Stimulated activated CD8-positive, alpha-beta memory T cell treated with anti-CD3 and anti-CD28 coated beads, Interleukin-7, amount 100 ng/mL, for 24 hours (primary cell): ENCODE measurements at places on chromosomes 1 and 21.
A peak's percentile ranks its signal among the peaks of the same experiment; 100 is the strongest.

DNA sequence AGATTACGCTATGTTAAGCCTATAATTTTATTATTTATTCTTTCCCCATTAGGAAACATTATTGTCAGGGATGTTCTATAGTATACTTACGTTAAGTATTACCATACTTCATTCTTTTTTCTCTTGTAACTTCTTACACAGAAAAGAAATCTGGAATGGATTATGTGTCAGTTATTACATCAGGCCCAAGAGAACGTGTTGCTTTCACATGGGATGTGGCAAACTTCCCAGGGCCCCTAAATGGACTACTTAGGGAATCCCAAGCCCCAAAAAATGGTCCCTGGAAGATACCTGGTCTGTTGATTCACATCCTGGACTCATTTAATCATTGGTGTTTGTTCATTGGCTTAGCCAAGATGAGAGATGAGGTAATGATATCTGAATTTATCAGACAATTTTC, 249.8 kb downstream of the NRIP1 start:
- DNase-seq, result no peak

DNA sequence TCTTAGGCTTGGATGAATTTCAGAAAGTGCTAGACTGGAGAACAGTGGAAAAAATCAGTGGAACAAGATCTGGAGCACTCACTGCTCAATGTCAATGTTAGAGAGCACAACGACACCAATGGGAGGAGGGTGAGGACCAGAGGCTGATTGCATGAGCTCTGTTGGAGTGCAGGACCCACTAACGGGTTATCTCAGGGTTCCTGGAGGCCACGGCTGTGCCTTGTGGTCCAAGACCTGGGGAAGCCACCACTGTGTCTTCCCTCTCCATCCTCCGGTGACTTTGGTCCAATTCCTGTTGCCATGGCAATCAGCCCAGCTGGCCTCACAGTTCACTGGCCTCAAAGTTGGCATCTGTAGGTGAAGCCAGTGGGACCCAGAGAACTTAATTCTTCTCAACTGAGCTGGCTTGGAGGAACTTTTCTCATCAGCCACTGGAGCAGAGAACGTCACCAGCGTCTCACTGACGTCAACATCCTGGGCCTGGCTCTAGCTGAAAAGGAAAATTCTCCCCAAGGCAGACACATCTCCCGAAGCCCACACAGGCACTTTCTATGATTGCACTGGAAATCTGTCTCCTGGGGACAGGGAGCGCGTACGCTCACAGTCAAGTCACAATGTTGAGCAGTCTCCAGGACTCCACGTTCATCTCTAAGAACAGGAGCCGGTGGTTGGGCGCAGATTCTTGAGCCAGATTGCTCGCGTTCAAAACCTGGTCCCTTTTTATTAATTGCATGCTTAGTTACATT, 21.9 kb upstream of the GPR157 start:
- no peak for DNase-seq

GRCh38 chr1:192801451-192801850, 7.4 kb upstream of the RGS2 start:
- no peak for DNase-seq

GRCh38 chr1:210815641-210816550, 318.1 kb downstream of the KCNH1 start:
- no peak for DNase-seq

GRCh38 chr1:145980457-145980994, 15.9 kb downstream of the TXNIP start:
- DNase-seq, result no peak

GRCh38 chr1:211616231-211616964, 37.4 kb upstream of the SLC30A1 start:
- no peak for DNase-seq

- no peak for DNase-seq
Measured at GRCh38 chr1:236524895-236525184, 1.1 kb downstream of the LGALS8 start.

DNA sequence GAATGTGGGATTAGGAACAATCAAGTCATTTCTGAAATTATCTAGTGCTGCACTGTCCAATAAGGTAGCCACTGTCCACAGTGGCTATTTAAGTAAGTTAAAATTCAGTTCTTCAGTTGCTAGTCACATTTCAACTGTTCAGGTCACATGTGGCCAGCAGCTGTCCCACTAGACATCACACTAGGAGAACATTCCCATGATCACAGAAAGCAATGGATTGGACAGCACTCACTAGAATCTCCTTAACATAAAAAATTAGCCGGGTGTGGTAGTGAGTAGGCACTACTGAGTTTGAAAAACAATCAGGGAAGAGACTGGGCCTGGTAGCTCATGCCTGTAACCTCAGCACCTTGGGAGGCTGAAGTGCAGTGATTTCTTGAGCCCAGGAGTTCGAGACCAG, 33.6 kb downstream of the NUP133 start:
- DNase-seq, result no peak

- DNase-seq, result no peak
Measured at GRCh38 chr1:59737638-59738037, 77.1 kb upstream of the HOOK1 start.

- DNase-seq, result no peak
Measured at GRCh38 chr1:43531107-43531905, 623 bp downstream of the PTPRF start.

DNA sequence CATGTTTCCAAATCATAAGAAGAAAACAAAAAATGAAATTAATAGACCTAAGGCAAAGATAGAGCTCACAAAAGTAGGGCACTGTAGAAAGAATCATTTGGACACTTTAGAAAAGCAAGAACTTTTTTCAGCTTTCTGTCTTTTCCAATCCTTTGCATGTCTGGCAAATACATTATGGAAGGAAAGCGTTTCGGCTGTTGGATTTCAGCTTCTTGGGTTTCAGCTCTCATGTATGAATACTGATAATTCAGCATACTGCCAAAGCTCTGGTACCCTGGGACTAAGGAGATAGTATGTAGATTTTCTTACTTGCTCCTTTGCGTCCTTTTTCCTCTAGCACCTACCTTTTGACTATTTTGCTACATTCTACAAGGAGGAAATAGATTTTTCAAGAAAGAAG, 375.9 kb downstream of the BRINP3 start:
- DNase-seq, result no peak

DNA sequence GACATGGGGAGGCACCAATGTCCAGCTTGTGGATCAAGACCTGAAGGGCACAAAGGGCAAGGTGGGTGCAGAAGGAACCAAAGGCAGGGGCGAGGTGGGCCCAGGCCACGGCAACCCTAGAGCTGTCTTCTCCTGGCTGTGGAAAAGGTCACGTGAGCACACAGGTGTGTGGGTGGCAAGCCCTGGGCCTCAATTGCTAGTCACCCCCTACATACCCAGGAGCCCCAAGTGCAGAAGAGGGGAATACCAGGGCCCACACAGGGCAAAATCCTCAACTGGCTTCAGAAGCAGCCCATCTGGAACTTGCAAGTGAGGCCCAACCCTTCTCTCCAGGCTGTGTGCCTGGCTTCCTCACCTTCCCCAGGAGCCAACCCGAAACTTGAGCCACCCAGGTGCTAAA, 25.6 kb downstream of the ZBTB17 start:
- peak; percentile 18 for DNase-seq

GRCh38 chr1:65512383-65512782, 91.9 kb downstream of the LEPR start:
- no peak for DNase-seq

- DNase-seq, result no peak
Measured at GRCh38 chr1:11792106-11792505, 13.7 kb downstream of the MTHFR start.

DNA sequence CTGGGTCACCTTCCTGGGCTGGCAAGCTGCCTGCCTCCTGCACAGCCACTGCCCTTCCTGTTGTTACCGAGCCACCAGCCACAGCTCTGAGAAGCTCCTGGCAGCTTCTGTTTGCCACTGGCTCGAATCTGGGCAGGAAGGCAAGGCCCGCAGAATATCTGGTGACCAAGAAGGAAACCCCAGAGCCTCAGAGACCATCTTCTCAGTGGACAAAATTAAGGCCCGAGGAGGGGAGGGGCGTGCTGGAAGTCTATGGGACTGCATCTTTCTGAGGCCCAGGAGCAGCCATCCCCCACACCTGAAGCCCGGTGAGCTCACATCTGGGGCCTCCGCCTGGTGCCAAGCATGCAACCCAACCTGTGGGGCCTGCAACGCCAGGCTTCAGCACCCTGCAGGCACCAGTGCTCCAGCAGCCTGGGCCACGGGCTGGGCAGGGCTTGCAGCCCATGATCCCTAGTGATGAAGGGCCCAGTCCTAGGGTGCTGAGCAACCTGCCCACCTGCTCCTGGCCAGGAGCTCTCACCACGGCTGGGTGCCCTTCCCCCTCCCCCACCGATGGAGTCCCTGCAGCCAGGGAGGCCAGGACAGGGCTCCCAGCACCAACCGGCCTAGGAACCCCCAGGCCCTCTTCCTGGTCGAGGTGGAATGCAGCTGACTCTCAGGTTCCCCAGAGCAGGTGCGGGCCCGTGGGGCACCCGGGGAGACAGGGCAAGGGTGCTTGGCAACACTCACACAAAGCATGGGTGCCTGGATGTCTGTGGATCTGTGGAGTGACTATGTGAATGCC, 879 bp downstream of the CPTP start:
- DNase-seq, result no peak
